Muscle of arm (tissue), 14 donors: ENCODE measurements at places on chromosomes 2 and 18.

- DNase-seq: peak; percentile 72
Measured at GRCh38 chr2:62195421-62196277, at the start of gene B3GNT2. B3GNT2 (plus strand) TSS chr2:62196115; CDS start chr2:62222221, 26,106 bp downstream.

DNA sequence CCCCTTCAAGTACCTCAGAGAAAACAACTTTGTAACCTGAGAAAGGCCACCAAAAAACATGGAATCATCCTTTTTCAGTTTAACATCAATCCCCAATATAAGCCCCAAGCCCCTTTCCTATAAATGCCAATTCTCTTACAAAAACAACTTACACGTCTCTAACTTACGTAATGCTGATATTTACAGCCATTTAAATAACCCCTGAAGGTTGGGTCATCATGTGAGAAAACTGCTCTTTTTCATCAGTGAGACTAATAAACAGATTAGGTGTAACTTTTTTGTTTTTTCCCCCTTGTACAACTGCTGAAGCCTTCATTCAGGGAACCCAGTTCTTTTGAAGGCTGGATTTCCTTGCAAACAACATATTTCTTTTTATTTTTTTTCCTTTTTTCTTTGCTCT is 3.7 kb downstream of the FASTKD1 start:
- DNase-seq: no peak

- DNase-seq: no peak
Measured at GRCh38 chr2:131030478-131030971, 62.7 kb downstream of the FAM168B start.

- DNase-seq: no peak
Measured at GRCh38 chr2:51013933-51014526, 17.9 kb downstream of the NRXN1 start.

DNA sequence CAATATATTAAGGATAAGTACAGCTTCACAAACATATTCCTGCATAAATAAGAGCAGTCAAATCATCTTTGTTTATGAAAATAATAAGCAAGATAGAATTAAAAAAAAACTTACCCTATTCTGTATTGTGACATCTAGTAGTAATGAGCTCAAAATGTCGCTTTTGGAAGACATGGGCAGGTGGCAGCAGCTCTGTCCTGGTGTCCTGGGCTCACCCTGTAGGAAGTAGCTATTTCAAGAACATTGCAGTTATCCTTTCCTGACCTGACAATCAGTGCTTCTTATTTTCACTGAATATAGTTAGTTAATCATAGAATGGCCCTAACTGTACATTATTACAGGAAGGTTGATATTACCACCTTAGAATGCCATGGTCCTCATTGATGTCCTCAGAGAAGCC is 229.1 kb downstream of the BABAM2 start:
- DNase-seq: no peak

DNA sequence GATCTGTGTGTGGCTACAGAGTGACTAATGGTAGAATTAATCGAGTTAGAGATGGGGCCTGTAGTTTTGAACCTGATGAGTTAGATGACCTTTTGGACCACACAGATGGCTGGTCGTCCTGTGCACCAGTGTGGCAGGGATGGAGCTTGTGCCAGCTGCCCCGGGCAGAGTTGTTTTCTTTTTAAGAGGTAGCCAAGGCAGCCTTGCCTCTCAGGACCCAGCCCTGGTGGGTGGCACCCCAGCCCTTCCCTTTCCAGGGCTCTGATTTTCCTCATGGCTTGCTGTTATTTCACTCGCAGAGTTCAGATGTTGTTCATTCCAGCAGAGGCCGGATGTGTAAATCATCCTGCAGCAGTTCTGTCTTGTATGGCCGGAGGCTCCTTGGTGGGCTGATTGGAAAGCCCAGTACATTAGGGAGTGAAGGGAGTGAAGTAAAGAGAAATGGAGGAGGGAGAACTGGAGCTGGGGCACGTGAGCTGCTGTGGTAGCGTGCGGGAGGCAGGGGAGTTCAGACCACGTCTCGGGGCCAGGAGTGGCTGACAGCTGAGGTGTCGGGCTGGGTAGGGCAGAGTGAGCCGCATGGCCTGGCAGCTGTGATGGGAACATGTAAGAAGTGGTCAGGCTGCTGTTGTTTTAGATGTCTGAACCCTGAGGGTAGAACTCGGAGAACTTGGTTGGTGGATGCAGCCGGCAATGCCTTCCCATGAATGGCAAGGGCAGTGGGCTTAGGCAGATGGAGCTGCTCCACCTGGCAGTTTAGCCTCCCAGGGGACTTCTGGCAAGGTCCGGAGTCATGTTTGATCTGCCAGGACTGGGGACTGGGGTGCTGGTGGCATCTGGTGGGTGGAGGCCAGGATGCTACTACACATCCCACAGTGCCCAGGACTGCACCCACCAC is 28.8 kb downstream of the ASAP2 start:
- no peak for DNase-seq

GRCh38 chr2:153101187-153101586 is 377.4 kb downstream of the RPRM start:
- no peak for DNase-seq

- no peak for DNase-seq
Measured at GRCh38 chr18:54807303-54807702, 21.0 kb upstream of the RAB27B start.

DNA sequence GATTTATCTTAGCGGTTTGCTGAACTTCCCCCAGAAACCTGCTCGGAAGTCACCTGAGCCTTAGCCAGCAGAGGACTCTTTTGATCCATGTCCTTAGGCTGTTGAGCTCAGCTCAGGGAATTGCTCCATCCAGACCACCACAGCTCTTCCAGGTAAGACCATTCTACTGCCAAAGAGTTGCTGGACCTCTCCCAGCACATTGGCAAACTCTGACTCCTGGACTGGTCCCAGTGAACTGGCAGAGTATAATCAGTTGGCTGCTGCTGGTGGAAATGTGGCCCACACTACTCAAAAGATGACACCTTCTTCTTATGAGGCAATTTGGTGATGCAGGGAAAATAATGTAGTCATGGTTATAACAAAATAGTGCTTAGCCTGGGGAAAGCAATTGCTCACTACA is 308.8 kb upstream of the FIGN start:
- no peak for DNase-seq

GRCh38 chr2:61178603-61179545 is 16.9 kb downstream of the C2orf74 start:
- no peak for DNase-seq

GRCh38 chr2:218658671-218659257 is 659 bp downstream of the ZNF142 start:
- peak; percentile 15 for DNase-seq

GRCh38 chr2:43276962-43277391 is 50.6 kb upstream of the ZFP36L2 start:
- no peak for DNase-seq

DNA sequence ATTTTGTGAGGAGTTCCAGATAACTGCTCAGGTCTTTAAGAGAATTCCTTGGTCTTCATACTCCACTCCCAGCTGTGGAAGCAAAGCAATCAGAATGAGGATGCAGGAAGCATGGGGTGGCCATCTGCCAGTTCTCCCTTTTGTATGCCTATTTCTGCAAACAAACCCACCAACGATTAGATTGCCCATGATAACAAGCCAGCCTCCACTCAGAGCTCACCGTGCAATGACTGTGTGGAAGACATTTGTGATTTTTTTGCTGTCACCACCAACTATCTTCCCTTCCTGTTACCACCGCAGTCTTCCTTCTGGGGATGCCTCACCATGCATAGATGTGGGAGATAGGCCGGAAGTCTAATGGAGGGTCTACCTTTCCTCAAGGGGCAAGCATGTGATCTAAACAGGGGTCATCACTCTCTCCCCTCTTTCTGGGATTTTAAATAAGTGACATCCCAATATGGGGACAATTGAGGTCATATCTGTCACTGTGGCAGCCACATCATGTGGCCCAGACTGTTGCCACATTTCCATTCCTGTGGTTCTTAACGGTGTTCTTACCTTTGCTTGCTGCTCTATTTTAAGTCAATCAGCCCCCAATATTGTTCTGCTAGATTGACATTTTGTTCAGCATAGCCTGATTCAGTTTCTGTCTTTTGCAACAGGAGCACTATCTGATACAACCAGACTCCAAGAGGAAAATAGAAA is 4.4 kb downstream of the AFF3 start:
- no peak for DNase-seq

DNA sequence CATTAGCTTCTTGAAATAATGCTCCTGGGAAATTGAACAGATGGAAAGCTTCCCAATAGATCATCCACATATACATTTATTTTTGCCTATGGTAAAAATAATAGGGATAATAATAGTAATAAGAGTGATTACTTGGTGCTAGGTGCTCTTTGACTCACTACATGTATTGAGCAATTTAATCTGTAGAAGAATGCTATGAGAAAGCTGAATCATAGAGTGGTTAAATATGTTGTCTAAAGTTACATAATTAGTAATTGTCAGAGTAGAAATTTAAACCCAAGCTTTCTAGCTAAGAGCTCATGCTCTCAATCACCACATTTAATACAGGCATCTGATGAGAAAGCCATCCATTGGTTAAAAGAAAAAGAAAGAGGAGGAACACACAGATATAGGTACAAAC is 590.5 kb upstream of the SLC8A1 start:
- DNase-seq: no peak

GRCh38 chr2:96715658-96716057 is 24.2 kb downstream of the LMAN2L start:
- no peak for DNase-seq

DNA sequence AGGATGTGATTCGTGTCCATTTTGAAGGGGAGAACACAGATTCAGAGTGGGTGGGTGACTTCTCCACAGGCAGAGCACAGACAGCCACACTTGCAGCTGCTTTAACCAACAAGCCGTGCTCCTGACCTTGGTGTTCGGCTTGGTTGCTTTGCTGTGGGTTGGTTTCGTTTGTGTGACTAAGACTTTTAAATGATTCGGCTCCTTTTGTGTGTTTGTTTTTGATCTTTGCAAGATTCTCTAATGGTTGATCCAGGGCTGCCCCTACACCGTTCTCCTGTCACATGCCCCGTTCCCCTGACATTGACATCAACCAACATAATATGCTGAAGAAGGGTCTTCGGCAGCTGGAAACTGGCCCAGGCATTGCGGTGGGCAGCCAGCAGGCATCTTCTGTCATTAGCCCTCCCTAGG is 95.9 kb upstream of the MBOAT2 start:
- DNase-seq: no peak

DNA sequence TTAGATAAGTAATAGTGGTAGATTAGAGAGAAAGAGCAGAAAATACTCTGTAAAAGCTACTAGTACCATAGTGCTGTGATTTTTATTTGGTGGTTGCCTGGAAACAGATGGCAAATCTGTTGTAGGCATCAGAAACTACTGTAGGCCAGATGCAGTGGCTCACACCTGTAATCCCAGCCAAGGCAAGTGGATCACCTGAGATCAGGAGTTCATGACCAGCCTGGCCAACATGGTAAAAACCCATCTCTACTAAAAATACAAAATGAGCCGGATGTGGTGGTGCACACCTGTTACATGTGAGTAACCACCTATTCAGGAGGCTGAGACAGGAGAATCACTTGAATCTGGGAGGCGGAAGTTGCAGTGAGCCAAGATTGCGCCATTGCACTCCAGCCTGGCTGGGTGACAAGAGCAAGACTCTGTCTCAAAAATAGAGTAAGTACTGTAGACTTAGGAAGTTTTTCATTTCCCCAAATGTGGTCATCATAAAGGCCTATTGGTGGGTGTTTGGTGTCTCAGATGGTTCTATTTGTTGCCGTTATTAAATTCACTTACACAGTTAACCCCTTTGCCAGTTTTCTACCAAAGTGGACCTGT is 79.6 kb downstream of the SPTBN1 start:
- no peak for DNase-seq

- no peak for DNase-seq
Measured at GRCh38 chr2:96656540-96656939, 14.0 kb downstream of the FER1L5 start.

- DNase-seq: peak; percentile 94
Measured at GRCh38 chr2:216695401-216695821, at the start of gene IGFBP5. IGFBP5 (minus strand) TSS chr2:216695549; CDS start chr2:216694775, 774 bp downstream.

DNA sequence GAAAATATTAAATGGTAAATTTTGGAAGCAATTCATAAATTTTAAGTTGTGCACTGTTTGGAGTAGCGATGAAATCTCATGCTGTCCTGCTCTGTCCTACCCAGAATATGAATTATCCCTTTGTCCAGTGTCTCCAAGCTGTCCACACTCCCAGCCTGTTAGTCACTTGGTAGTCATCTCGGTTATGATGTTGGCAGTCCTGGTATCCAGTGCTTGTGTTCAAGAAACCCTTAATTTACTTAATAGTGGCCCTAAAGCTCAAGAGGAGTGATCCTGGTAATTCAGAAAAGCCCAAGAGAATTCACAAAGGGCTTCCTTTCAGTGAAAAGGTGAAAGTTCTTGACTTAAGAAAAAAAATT is 71.8 kb upstream of the STAM2 start:
- no peak for DNase-seq

DNA sequence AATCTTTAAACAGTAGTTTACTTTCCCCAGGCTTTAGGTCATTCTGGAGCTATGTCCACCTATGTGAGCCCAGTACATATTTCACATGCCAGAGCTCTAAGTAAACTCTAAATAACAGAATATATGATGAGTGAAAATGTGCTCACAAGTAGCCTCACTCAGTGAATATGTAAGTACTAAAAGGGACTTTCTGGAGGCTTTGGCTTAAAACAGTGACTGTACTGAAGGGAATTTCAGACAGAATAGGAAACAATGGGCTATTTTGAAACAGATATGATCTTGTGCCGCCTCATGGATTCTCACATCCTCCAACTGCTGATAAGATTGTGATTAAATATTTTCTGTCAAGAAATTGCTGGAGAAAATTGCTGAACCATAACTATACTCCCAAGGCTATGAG is 747.9 kb downstream of the SOCS6 start:
- DNase-seq: no peak

GRCh38 chr2:196823750-196824522 is 14.8 kb upstream of the C2orf66 start:
- DNase-seq: no peak

- no peak for DNase-seq
Measured at GRCh38 chr2:12951657-12951973, 234.9 kb downstream of the TRIB2 start.

DNA sequence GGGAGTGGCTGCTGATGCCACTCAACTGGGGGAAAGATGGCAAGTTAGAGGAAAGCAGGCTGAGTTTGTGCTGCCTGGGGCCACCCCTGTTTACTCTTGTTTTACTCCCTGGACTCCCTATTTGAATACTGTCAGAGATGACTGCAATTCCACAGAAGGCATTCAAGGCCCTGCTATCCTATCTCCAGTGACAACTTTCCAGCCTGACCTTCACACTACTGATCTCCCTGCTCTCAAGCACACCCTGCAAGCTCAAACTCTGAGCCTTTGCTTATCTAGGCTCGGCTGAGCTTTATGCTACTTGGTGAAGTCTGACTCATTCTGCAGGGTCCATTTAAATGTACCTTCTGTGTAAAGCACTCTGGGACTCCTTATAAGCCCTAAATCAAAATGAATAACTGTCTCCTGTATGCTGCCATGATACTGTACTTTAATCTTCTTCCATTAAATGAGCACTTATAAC is 39.3 kb upstream of the DSG1 start:
- no peak for DNase-seq

- DNase-seq: no peak
Measured at GRCh38 chr2:178830451-178830850, 23.2 kb upstream of the TTN start.

DNA sequence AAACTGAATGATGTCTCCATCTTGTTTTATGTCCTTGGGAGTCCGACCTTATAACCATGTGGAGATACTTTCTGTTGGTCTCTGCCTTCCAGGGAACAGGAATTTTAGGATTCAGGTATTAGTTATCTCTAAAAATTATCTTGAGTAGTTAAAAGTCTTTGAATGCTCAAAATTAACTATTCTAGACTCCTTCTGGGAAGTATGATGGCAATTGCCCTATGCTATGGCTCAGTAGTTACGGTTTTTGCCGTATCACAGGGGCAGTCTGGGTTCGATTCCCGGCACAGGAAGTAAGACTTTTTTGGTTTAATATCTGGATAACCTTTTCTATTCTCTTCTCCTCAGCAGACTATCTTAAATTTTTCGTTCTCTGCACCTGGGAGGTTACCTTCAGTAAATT is 708.7 kb upstream of the LRATD1 start:
- DNase-seq: no peak
